ENCODE measurements at places on chromosomes 13 and 19.

DNA sequence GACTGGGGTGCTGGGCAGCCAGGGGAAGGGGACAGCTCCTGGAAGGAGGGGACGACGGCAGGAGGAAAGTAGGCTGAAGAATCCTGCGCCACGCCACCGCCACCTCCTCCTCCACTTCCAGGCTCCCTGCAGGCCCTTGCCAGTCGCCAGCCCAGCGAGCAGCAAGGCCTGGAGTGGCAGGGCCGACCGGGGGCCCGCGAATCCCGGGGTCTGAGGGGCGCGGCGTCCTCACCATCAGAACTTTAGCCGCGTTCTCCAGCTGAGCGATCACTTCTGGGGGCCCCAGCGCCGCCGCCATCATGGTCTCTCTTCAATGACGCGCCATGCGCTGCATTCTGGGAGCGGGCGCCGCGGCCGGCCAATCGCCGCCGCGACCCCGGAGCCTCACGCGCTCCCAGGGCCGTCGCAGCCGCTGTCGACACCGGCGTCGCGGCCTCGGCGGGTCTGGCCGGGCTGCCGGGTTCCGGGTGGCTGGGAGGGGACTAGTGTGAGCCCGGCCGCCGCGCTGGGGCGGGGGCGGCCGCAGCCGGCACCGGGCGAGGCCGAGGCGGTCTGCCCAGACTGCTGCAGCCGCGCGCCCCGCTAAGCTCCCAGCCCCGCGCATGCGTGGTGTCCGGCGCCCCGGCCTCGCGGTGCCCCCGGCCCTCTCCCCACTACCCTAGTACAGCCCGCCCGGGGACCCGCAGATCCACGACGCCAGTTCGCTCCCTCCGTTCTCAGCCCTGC is at the start of gene XPO4:
Gene XPO4, minus strand, starts transcription at position 309 of the 726 bp plus-strand sequence. Its CDS starts 8 bp downstream, at position 301.
- peak; percentile 60 for DNase-seq

DNA sequence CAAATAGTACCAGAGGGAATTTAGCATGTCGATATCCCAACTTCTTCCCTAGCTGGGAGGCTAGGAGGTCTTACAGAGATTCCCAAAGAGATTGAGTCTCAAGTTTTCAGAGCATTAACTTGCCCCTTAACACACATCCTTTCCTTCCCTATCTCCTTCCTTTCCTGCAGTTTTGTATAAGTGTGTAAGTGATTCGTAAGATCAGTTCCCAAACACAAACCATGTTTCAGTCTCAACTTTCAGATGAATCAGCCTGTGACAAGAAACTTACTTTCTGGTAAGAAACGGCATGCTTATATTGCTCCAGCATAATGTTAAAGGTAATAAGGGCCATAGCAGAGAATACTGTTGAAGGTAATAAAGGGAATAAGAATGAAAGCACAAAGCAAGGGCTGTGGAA is 472.2 kb downstream of the LIG4 start:
- no peak for DNase-seq

DNA sequence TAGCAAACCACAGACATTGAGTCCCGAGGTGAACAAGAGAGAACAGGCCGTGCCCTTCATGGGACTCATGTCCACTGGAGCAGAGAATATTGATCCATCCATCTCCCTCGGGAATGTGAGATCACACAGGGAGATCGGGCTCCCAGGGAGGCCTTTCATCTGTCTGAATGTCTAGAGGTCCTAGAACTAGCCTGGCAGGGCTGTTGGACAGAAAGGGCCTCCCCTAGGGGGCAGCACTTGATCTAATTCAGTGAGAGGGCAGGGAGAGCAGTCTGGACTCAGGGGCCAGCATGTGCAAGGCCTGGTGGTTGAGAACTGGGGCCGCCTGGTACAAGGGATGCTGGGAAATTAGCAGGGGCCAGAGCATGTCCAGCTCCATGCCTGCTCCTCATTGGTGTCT is 4.3 kb downstream of the RUVBL2 start:
- no peak for DNase-seq

DNA sequence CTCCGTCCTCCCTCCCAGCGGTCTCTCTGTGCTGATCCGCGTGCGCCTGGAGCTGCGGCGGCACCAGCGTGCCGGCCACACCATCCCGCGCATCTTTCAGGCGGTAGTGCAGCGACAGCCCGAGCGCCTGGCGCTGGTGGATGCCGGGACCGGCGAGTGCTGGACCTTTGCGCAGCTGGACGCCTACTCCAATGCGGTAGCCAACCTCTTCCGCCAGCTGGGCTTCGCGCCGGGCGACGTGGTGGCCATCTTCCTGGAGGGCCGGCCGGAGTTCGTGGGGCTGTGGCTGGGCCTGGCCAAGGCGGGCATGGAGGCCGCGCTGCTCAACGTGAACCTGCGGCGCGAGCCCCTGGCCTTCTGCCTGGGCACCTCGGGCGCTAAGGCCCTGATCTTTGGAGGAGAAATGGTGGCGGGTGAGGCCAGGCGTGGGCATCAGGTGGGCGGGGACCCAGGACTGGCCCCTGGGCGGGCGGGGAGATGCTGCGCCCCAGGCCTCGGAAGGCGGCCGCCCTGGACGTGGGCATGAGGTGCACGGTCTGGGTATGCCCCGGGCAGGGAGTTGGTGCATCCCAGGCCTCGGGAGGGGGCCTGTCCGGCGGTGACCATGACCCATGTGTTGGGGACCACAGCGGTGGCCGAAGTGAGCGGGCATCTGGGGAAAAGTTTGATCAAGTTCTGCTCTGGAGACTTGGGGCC is 16.4 kb downstream of the SLC27A1 start:
- no peak for DNase-seq

DNA sequence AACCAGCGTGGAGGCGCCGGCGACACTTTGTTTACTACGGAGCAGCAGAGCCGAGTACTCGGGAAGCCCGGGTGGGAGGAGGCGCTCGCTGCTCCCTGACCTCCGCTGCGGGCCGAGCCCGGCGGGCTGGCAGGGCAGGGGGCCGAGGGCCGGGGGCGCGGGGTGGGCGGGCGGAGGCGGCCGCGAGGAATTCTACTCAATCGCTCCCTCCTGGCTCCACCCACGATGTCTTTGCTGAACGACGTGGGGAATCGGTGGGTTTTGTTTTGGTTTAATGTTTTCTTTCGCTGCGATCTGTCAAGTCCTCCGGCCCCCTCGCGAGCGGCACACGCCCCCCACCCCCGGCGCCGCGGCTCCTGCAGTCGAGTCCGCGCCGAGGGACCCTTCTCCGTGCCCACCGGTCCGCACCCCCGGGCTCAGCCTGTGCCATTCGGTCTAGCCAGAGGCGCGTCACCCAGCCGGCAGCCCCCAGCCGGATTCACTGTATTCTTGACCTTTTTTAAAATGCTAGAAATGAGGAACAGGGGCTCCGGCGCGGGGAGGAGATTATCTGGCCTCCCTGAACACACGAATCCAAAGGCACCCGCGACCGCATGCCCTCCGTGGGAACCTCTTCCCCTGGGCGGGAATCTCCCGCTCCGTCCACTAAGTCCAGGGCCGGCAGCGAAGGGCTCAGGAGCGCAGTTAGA is 636 bp upstream of the FOXO1 start:
- DNase-seq, result peak; percentile 57

DNA sequence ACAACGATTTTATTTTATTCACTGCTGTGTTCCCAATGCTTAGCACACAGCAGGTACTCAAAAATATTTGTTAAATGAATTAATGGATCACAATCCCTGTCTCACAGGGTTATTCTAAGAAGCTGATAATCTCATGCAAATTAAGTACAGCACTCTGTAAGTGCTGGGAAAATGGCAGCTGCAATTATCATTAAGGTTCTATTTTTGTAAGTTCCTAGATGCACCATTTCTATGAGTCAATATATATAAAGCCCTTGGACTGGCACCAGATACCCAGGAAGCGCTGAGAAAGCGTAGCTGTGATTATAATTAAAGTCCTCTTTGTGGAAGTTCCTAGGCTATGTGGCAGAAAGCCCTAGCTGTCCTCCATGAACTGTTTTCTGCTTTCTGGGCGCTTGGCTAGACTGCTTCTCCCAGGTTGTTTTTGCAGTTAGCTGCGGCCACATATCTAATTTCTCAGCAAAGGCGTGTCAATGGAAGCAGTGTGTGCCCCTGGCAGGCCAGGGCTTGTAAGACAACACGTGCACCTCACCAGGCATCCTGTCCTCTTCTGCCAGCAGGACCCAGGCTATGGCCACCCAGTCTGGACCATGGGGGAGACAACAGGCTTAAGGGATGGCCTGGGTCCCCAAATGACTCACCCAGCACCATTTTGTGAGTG is 5.2 kb upstream of the SRRM5 start:
- DNase-seq, result no peak

DNA sequence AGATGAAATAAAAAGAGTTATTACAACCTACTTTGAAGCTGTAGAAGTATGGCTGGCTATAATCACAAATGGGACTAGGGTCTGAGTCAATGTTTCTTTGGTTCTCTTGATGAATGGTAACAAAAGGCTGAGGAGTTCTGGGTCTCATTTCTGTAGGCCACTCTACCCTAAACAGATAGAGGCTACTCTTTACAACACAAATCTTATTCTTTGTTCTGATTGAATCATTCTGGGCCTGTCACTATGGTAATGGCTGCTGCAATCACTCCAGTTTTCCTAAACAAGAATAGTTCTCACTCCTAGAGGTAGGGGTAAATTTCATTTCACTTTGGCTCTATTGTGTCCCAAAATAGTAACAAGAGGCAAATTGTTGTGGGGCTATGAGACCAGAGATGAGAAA is 1714.3 kb upstream of the PCDH20 start:
- DNase-seq, result no peak

- no peak for DNase-seq
Observed at GRCh38 chr13:27658546-27658945, 36.9 kb downstream of the POLR1D start.

DNA sequence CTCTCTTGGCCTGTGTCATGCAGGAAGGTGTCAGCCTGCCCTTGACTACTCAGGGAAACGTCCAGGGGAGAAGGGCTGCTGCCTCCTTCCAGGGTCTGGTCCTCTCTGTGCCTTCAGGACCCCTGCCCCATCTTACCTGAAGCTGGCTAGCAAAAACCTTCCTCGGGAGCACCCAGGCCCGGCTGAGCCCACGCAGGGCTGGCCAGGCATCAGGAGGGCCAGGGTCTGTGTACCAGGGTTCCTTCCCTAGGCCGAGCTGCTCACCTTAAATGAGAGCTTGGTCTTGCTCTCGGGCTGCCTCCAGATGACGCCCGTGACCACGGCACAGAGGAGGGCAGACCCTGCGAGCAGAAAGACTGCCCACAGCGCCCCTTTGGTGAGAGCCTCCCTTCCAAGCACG is 78.6 kb downstream of the SLC7A1 start:
- no peak for DNase-seq

DNA sequence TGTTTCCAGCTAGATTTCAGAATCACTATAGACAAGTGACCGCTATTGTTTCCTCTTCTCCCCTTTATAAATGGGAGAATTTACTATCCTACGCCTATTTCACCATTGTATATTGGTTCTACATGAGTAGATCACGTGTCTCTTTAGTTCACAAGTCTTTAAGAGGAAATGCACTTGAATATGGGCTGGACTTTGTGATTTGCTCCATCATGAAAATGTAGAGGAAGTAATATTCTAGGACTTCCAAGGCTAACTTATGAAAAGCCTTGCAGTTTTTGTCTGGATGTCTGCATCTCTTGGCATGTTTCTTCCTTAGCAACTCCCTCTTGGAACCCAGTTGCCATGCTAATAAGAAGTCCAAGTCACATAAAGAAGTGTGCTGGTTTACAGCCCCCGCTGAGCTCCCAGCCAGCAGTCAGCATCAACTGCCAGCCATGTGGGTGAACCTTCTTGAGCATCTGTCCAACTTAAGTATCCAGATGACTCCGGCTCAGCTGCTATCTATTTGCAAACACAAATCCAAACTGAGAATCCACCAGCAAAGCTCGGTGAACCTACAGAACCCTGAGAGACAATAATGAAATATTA is 4.8 kb upstream of the FBXL3 start:
- no peak for DNase-seq

DNA sequence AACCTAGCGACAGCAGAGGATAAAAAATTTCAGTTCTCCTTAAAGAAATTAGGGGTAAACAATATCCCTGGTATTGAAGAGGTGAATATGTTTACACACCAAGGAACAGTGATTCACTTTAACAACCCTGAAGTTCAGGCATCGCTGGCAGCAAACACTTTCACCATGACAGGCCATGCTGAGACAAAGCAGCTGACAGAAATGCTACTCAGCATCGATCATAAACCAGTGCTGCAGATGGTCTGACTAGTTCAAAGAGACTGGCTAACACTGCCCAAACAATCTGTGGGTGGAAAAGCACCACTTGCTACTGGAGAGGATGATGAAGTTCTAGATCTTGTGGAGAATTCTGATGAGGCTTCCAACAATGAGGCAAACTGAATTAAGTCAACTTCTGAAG is 19.9 kb upstream of the ACOD1 start:
- no peak for DNase-seq

DNA sequence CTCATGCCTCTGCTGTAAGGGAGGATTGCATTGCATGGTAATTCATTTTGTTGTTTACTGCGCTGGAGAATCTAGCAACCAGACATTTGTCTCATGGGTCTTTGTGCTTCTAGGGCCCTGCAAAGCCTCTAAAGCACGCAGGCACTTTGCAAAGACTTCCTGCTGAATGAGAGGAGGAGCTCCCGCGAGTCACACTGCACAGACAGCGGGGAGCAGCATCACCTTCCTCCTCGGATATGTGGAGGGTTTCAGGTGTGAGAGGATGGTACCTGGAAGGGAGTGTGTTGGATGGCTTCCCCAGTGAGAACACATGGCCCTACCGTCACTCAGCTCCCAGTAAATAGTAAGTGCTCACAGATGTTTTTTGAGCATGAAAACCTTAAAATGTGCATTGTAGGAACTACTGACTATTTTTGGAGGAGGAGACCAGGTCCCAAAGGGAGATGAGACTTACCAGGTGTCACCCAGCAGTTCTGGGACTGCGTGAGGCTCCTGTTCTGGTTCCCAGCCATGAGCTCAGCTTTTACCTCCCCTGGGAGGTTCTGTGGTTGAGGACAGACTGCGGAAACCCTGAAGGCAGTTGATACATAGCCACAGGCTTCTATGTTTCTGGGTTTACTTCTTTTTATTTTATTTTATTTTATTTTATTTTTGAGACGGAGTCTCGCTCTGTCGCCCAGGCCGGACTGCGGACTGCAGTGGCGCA is 278.0 kb downstream of the FGF9 start:
- no peak for DNase-seq

DNA sequence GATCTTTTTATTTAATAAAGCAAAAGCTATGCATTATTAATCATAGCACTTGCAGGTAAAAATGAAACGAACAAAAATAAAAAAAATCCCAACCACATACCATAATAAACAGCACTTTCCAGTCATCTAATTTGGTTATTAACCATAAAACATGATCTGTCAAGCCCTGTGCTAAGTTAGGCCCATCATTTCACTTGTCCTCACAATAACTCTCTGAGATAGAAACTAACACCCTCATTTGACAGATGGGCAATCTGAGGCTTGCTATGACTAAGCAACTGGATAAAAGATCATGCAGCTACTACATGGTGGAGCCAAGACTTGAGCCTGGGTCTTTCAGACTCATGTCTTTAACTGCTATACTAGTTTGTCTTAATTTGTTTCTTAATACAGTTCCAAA is 21.8 kb downstream of the PROSER1 start:
- DNase-seq, result no peak

GRCh38 chr19:42024622-42025111 is 30.6 kb upstream of the ATP1A3 start:
- DNase-seq, result no peak

DNA sequence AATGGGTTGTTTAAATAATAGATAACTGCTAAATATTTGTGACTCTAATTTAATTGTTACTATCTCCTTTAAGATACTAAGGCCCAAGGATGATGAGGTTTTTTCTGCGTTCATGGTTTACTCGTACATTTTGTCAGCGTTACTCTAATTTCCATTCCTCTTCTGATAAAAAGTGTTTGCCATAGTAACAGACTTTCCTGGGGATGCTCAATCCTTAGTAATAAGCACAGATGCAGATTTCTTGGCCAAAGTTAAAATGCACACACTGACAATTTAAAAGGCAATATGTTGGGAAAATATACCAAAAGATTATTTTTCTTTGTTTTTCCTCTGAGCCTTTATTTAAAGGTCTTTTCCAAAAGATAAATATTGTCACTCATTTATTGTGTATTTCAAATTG is 149.6 kb downstream of the IRS2 start:
- DNase-seq, result no peak

Data from D721Med (cell line).